AG04450 (cell line): ENCODE measurements at places on chromosomes 7 and 10. TPM values are rescaled to one million over a fixed set of nuclear protein-coding genes. Genes with fewer than 3 reads are reported as not detected.

GRCh38 chr7:2068693-2069471 lies 163.9 kb downstream of the MAD1L1 start:
- no peak for DNase-seq

The PIP4K2A gene
- 21.5 and 24.1 TPM in 2 replicates for polyA plus RNA-seq

The CTAGE4 gene
- 0.04 TPM in 1 of 2 replicates, not detected in the other for polyA plus RNA-seq

DNA sequence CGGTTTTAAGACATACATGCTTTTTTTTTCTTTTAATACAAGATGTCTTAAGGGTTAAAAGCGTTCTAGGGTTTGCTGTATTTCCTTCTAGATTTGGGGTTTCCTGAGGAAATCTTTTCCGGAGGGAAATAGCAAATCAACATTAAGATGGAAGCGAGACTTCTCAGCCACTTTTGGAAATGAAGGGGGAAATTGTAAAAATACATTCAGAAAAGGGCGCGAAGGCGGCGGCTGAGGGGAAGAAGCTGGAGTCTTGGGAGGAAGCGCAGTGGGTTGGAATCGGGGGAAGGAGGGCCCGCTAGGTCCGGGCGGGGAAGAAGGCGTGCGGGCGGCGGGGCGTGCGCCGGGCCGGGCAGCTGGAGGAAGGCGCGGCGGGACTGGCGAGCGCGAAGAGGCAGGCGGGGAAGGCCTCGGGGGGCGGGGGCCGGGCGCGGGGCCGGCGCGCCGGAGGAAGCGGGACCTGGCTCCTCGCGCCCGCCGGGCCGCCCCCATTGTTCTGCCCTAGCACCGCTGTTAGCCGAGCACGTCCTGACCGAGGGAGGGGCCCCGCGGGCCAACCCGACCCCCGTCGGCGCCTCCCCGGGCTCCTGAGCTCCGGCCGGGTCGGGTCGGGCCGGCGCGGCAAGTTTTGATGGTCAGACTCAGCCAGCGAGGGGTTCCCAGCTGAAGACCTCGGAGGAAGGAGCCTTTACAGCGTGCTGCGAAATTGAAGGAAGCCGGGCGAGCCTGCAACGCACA lies 1.5 kb upstream of the SKIDA1 start:
- no peak for DNase-seq

DNA sequence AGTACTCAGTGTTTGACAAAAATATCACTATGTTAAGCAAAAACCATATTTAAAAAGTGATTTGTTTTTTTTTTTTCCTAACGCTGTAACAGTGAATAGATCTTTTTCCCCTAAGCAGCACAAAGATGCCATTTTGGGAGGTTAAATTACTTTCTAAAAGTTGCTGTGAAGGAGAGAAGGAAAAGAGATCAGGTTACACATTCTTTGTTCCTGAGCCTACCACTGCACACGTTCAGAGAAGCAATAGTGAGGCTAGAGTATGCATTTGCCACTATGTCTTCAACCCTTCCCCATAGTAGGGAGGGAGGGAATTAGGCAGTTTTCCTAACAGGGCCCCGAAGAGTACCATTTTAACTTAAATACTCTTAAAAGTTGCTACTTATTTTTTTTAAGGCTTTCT lies 38.9 kb downstream of the BMPR1A start:
- peak; percentile 51 for DNase-seq

DNA sequence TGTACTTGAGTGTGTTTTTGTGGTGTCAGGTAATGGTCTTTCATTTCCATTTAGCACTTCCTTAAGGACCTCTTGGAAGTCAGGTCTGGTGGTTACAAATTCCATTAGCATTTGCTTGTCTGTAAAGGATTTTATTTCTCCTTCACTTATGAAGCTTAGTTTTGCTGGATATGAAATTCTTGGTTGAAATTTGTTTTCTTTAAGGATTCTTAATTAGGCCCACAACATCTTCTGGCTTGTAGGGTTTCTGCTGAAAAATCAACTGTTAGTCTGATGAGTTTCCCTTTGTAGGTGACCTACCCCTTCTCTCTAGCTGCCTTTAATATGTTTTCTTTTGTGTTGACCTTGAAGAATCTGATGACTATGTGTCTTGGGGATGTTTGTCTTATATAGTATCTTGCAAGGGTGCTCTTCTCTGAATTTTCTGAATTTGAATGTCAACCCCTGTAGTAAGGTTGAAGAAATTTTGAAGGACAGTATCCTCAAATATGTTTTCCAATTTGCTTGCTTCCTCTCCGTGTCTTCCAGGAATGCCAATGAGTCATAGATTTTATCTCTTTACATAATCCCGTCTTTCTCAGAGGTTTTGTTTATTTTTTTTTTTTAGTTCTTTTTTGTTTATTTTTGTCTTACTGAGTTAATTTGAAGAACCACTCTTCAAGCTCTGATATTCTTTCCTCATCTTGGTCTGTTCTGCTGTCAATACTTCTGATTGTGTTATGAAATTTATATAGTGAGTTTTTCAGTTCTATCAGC lies 70.2 kb downstream of the SLC39A12 start:
- no peak for DNase-seq
